SHP77 treated with DMSO at 0.1 percent for 48 hours (cell line): ENCODE measurements at places on chromosomes 12 and 14.

DNA sequence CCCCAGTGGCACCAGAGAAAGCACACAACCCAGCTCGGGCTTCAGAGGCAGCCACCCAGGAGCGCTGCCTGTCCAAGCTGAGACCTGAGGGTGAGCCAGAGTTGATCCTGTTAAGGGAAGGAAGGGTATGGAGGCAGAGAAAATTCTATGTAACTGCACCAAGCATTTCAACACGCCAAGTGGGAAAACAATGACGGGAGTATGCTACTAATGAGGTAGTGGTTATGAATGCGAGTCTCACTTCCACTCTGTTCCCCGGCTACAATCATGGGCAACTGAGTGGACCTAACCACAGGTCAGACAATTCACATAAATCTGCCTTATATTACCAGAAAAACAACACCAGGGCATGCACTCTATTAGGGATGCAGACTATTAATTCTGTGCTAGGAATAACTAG, 9.9 kb downstream of the ATG14 start:
- DNase-seq, result no peak

DNA sequence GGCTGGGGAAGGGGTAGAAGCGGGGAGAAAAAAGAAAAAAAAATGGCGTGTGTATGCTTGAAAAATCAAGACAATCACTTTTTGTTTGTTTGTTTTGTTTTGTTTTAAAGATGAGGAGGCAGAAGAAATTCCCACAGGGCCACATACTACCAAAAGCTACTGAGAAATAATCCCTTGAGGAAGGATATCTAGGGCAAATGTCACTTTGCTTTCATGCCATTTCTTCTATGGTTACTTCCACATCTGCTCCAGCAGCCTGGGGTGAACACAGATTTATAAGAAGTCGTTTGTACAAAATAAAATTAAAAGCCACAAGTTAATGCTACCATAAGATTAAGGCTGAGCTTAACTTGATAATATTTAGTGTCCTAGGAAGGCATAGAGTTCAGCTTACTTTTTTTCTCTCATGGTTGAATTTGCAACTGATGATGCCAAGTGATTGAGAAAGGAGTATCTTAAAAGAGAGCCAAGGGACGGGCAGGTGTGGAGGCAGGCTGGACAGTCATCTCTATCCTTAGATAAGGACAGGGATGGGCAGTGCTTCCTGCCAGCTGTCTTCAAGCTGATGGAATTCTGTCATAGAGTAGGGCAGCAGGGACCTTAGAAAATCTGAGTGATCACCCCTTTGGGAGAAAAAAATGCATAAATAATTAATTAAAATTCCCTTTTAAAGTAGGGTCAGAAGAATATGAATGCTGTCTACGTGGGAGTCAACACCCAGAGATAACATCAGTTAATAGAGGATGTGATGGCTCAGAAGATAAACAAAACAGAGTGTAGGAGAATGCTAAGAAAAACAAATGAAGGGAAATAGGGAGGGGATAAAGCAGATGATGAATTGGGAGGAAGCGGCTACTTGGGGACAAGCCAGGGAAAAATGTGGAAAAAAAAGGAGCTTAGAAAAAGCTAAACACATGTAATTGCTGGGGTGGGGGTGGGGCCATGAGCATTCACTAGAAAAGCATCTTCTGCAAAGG, 57.1 kb downstream of the DYRK2 start:
- DNase-seq, result no peak

- no peak for DNase-seq
Measured at GRCh38 chr14:51068268-51068667, 26.6 kb downstream of the TRIM9 start.

- no peak for DNase-seq
Measured at GRCh38 chr12:39033782-39034181, 128.4 kb upstream of the CPNE8 start.

- no peak for DNase-seq
Measured at GRCh38 chr12:18363321-18363720, 102.0 kb downstream of the PIK3C2G start.
